ENCODE measurements at places on chromosomes 2 and 18.

- no peak for DNase-seq
Observed at GRCh38 chr18:27861539-27861938, 315.4 kb downstream of the CDH2 start.

DNA sequence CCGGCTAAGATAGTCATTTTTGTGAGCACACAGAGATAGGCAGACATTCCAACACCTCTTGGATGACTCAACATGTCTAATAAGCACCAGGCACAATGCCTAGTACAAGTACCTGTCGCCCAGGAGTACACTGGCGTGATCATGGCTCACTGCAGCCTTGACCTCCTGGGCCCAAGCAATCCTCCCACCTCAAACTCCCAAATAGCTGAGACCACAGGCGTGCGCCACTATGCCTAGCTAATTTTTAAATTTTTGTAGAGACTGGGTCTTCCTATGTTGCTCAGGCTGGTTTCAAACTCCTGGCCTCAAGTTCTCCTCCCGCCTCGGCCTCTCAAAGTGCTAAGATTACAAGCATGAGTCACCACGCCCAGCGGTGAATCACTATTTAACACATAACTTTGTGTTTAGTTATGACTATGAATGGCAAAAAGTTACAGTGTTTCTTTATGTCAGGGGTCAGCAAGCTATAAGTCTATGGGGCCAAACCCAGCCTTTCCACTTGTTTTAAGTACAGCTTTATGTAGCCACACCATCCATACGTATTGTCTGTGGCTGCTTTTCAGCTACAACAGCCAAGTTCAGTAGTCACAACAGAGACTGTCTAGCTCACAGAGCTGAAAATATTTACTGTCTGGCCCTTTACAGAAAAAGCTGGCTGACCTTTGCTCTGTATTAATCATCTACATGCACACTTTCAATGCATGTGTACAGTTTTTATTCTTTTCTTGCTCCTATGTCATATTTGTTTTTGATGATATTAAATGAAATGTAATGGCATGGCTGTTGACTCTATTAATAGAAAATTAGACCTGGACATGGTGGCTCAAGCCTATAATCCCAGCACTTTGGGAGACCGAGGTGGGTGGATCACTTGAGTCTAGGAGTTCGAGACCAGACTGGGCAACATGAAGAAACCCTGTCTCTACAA lies 18.7 kb downstream of the ORC2 start:
- peak; percentile 86 for DNase-seq

DNA sequence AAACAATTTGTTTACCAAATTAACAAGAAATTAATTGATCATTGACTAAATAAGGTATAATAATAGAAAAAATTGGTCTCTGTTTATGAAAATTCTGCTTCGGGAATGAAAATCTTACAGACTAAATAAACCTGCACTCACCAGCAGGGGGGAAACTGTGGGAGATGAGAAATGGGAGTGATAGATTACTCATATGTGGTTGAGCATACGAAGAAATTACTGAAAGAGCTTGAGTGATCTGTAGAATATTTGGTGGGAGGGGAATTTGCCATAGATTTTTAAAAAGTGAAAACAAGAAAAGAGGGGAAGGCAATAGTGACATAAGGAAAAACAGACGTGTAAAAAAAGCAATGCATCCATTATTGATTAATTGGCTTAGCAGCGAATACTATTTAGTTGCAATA lies 2.2 kb downstream of the HMSD start:
- DNase-seq: no peak

DNA sequence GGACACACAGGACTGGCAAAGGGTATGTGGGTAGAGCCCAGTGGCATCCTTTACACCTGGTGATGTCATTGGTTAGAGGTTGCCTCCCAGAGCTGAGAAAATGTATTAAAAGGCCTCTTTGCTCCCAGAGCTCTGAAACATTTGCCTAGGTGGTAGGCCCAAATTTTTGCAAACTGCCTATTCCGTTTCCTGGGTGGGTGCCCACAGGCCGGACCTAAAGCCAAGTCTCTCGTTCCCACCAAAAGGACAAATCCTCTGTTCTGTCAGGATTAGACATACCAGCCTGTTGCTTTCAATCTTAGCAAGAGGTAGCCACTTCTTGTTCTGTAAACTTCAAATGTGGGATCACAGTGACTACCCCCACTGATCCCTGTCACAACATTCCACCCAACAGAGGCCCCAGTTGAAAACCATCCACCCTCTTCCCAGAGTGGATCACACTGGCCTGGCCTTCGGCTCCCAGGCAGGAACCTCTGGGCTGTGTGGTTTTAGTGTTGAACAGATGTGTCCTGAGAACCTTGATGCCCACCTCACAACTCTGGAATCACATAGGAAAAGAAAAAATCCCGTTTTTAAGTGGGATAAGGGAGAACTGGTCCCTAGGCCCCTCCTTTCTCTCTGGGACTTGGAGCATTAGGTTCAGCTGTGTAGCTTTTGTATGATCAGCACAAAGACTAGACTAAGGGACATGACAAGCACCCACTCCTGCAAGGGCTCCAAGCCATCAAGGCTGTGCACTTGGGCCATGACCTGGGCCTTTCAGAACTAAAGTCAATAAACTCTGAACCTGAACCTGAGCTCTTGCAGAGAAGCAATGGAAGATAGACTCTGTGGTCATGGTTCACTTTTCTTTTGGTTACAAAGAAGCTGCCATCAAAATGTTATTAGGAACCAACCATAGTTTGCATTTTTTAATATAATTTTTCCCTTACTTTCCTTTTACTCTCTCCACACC lies 211.3 kb downstream of the CYP26B1 start:
- DNase-seq: no peak

- DNase-seq: no peak
Observed at GRCh38 chr2:152223977-152224376, 48.4 kb upstream of the STAM2 start.

DNA sequence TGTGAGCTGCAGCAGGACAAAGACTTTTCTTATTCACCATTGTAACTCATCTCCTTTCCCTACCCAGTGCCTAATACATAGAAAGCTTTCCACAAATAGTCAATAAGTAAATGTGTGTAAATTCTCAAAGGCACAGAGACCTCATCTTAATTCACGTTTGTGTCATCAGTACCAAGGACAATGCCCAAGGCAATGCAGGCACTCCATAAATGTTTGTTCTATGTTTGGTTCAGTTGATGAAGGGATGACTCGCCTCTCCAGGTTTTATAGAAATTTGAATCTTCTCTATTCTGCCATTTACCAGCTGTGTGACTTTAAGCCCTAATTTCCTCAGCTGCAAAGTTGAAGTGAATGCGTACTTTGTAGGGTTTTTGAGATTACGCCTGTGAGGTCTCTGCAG lies 2.1 kb upstream of the MOGAT1 start:
- DNase-seq: no peak

- no peak for DNase-seq
Observed at GRCh38 chr2:149729586-149729985, 142.0 kb upstream of the MMADHC start.

DNA sequence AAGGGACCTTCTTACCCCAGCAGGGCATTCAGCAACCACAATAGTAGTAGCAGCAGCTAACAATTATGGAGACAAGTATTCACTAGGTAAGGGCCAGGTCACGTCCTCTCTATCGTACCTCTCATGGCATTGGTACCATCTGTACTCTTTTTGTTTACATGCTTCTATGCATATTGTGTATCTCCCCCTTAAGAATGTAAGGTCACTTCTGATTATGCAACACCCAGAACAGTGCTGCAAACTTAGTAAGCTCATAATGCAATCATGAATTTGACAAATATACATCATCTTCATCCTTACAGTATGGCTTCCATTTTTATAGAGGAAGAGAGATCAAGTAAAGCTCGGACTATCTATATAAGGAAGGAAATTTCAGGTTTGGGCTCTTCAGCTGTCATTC lies 46.1 kb downstream of the SPRED2 start:
- no peak for DNase-seq

GRCh38 chr18:4781873-4782272 lies 326.8 kb upstream of the DLGAP1 start:
- DNase-seq: no peak

DNA sequence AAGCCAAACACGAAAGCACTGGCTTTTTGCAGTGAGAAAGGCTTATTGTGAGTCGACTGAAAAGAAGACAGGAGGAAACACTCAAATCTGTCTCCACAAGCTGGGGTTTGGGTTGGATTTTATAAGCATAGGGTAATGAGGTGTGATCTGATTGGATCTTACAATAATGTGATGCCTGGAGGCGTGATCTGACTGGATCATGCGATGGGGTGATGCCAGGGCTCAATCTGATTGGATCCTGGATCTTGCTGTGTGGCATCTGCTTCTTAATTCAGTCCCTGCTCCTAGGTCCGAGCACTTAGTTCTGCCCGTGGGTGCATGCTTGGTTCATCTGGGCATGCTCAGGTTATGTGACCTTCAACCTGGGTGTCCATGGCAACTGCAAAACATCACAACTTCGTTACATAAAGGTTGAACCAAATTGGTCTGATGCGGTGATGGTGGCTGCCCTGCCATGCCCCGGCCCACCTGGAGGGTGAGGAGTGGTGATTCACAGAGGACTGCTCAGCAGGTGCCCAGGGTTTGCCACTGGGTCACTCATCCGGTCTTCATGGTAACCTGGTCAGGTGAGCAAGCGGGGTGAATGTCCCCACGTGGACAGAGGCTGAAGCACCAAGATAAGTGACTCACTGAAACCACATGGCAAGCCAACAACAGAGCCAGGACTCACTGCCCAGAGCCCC lies 111.0 kb downstream of the KCNF1 start:
- peak; percentile 17 for DNase-seq

GRCh38 chr2:239034561-239035341 lies 186.9 kb downstream of the TWIST2 start:
- no peak for DNase-seq

DNA sequence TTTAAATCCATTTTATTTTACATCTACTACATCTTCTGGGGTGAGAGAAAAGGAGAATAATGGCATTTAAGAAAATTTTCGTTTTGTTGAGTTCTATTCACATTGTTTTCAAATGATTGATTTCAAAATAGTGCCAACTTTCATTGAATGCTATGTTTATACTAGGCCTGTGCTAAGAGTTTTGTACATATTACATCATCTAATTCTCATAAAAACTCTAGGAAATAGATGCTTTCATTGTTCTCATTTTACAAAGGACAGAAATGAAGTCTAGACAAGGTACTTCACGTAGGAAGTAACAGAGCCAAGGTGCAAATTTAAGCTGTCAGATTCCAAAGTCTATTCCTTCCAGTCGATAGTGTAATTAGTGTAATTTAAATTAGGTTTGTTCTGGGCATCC lies 402.8 kb upstream of the UBE2E3 start:
- no peak for DNase-seq

DNA sequence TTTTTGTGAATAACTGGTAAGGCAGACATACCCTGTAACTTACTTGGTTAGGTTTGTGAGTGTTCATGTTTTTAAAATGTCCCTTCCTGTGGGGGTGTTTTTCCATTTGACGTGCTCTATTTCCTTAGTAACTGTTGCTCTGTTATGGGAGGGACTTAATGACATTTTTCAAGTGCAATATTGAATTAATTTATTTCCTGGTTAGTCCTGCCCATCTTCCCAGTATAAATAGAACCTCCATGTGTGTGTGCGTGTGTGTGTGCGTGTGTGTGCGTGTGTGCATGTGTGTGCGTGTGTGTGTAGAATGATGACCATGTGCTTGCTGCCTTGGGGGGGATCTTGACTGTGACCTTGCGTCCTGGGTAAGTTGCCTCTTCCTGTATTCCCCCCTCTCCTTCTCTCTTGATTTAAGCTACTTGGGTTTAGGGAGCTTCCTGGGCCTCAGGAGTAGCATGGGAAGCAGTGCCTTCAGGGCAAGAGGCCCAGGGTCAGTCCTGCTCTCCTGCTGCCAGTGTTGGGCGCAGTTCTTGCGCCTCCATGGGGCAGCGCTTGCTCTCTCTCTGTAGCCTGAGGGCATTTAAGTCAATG lies 163.9 kb downstream of the LDLRAD4 start:
- no peak for DNase-seq

DNA sequence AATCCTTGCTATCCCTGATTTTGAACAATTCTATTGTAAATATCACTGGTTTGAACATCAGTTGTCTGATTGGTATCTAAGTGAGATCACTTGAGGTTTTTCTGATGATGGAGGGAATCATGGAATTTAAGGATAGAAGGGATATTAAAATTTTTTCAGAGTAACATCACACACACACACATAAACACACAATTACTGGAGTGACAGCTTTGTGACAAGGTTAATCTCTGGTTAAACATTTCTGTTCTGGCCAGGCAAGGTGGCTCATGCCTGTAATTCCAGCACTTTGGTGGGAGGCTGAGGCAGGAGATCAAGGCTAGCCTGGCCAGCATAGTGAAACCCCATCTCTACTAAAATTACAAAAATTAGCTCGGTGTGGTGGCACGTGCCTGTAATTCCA lies 85.3 kb downstream of the SOCS6 start:
- peak; percentile 56 for DNase-seq

DNA sequence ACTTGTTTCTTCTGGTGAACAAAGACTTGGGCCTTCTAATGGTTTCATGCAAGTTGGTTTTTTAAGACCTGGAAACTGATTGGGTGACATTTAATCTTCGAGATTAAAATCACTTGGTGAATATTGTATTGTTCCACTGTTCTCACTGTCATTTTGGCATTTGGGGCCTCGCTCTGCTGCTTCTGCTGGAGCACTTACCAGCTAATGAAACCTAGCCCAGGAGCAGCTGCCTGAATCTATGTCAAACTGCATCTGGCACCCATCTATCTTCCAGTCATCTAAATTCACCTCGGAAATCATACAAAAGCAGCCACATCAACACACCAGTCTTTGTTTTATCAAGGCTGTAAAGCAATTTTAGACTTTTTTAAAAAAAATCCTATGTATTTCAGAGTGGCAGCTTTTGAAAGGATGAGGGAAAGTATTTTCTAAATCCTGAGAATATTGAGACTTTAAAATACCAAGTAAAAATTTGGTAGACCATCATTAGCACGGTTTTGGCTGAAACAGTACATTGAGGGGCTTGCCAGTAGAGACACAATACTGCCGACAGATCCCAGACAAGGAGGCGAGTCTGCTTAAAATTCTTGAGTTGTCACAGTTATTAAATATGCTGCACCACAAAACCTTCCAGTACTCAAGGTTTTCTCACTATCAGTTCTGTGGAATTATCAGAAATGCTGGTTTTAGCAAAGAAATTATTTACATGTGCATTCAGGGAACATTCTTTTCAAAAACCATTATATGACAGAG lies 26.1 kb upstream of the SERTAD2 start:
- no peak for DNase-seq

DNA sequence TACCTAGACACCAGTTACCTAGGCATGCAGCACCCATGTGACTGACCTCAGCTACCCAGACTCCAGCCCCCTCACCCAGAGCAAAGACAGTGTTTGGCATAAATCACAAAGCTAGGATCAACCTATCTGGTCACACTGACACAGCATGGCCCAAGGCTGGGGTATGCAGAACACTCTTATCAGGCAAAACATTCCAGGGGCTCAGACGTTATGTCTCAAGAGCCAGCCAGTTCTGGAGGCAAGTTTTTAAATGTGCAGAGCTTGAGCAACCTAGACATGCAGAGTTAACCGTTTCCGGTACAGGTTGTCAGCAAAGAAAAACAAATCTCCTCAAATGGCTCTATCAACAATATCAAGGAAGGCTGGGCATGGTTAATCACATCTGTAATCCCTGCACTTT lies 92.8 kb downstream of the AP1S3 start:
- DNase-seq: no peak

Data from RCC 7860 (cell line).